ENCODE measurements at places on chromosomes 6 and 20.

- no peak for DNase-seq
Observed at GRCh38 chr6:113921299-113921904, 49.5 kb downstream of the HDAC2 start.

- DNase-seq, result no peak
Observed at GRCh38 chr20:62202083-62202395, 18.0 kb downstream of the HRH3 start.

GRCh38 chr6:39555136-39555535, 170.1 kb downstream of the KIF6 start:
- DNase-seq, result no peak

- no peak for DNase-seq
Observed at GRCh38 chr20:2165871-2166270, 64.2 kb downstream of the STK35 start.

DNA sequence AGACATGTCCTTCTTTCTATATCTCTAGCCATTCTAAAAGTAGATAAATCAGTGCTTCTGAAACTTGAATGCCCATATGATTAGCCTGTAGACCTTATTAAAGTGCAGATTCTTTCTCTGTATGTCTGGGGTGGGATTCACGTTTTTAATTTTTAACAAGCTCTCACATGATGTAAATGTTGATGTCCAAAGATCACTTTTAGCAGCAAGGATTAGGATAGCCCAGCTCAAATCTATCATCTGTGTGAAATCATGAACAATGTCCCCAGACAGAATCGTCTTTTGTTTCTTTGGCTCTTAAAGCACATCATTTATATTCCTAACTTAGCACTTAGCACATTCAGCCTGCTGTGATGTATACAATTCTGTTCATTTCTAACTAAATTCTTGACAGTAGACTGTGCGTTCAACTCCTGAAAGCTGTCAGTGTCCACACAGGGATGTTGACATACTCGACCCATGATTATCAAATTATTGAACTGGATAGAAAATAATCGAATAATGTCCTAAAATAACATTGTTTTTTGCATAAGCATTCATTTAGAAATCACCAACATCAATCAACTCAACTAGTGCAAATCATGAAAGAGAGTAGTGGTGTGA, 102.1 kb upstream of the MLIP start:
- DNase-seq, result no peak

DNA sequence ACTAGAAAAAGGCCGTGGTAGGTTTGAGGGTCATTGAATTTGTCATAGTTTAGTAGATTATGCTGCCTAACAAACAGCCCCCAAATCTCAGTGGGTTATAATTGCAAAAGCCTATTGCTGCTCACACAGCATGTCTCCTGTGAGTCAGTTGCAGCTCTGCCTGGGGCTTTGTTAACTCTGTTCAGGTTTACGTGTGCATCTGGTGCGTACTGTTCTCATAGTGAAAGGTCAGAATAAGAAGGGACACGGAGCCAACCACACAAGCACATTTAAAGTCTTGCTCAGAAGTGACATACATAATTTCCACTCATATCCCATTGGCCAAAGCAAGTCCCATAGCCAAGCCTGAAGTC, 48.1 kb upstream of the BMP2 start:
- no peak for DNase-seq

GRCh38 chr6:142612956-142613355, 311.1 kb downstream of the ADGRG6 start:
- DNase-seq, result no peak

DNA sequence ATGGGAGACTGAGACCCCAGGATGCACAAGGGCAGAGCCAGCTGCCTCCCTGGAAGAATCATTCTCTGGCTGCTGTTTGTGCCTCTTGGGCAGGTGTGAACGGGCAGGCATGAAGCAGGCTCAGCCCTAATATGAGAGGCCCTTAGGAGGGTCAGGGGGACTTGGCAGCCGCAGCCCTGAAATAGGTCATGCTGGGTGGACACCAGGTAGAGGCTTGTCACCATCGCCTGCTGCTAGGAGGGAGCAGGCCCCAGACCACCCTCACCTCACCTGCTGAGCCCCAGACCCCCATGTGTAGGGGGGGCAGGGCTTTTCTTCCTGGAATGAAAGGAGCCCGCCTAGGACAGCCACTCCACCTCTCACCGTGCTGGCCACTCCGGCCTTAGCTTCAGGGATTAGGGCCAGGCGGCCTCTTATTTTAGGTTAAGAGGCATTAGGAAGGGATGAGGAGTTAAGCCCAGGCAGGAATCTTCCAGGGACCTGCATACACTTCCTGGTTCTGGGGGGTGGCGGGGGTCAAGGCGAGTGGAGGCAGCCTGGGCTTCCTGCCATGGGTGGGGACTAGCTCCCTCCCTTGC, 92.4 kb downstream of the ASXL1 start:
- DNase-seq, result no peak

- no peak for DNase-seq
Observed at GRCh38 chr6:127247114-127248096, 19.3 kb upstream of the RNF146 start.
